Fibroblast of upper back skin (primary cell): ENCODE measurements at places on chromosomes 13 and 19.

- no peak for DNase-seq
Measured at GRCh38 chr13:45889590-45890243, 38.2 kb upstream of the SIAH3 start.

- DNase-seq = no peak
Measured at GRCh38 chr13:39385154-39385553, 217.8 kb downstream of the LHFPL6 start.

DNA sequence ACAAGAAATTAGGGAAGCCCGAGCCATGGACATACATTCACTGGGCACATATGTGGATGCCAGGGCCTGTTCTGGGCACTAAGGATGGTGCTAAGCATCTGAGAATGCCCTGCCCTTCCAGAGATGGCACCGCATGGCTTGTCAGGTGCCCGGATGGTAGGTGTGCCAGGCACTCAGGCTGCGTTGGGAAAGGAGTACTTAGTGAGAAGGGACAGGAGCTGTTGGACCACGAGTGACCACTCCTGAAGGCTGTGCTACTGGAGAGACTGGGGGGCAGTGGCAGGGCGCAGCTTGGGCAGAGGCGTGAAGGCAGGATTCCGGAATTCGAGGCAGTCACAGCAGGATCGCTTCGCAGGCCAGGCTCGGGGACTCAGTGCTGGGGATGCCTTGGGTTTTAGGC lies 38.0 kb upstream of the EHD2 start:
- DNase-seq = no peak

DNA sequence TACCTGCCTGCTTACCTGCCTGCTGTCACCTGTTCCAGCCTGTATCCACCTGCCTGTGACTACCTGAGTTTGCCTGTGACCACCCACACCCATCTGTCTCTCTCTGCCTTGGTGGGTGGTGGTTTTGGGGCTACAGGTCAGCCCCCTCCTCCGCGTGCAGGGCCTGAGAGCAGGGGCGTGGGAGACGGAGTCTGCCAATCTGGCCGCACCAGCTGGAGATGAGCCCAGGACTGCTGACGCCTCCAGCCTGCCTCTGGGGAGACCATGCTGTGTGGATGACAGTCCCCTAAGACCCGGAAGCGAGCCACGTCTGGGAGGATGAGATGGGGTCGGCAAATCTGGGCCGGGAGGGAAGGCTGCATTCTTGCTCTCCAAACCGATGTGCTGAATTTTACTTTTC lies 15.9 kb upstream of the KCTD15 start:
- DNase-seq = no peak

- DNase-seq = peak; percentile 76
Measured at GRCh38 chr19:13277104-13277809, 127.0 kb downstream of the IER2 start.

GRCh38 chr13:98766697-98767096 lies 14.2 kb upstream of the SLC15A1 start:
- no peak for DNase-seq

- no peak for DNase-seq
Measured at GRCh38 chr19:45497791-45498190, 452 bp upstream of the PPM1N start.

DNA sequence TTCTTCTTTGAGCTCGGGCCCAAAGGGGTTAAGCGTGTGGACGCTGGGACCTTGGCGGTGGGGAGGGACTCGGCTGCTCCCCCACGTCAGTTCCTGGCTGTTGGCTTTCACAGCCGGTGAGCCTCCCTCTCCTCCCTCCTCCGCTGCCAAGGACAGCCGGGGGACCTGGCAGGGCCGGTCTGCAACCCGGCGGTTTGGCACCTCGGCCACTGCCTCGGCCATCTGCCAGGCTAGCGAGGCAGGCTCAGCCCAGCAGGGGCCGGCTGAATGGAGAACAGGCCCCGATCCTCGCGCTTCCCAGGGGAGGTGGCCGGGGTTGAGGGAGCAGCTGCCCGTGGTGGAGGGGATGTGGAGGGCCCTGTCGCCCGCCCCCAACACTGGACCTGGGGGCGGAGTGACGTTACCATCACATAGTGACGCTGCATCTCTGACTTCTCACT lies 5.0 kb downstream of the TLE5 start:
- no peak for DNase-seq

DNA sequence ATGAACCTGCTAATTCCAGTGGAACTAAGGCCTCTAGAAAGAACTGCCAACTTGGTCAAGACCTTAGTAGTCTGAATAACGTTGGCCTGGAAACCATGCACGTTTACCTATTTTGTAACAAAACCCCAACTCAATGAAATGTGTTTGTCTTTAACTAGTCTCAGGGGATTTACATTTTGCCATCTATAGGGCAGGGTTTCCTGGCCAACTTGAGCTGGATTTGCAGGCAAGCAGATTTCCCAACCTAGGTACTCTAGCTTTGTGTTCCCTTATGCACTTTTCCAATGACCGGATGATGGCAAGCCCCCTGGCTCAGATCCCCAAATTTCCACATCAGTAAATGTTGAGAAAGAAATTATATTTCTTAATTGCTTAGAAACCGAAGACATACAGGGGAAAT lies 114.5 kb downstream of the IRS2 start:
- DNase-seq = no peak

GRCh38 chr19:50790396-50790795 lies at the start of gene ACP4:
ACP4 (plus strand) TSS chr19:50790415; CDS start chr19:50790415, 0 bp downstream.
- no peak for DNase-seq

DNA sequence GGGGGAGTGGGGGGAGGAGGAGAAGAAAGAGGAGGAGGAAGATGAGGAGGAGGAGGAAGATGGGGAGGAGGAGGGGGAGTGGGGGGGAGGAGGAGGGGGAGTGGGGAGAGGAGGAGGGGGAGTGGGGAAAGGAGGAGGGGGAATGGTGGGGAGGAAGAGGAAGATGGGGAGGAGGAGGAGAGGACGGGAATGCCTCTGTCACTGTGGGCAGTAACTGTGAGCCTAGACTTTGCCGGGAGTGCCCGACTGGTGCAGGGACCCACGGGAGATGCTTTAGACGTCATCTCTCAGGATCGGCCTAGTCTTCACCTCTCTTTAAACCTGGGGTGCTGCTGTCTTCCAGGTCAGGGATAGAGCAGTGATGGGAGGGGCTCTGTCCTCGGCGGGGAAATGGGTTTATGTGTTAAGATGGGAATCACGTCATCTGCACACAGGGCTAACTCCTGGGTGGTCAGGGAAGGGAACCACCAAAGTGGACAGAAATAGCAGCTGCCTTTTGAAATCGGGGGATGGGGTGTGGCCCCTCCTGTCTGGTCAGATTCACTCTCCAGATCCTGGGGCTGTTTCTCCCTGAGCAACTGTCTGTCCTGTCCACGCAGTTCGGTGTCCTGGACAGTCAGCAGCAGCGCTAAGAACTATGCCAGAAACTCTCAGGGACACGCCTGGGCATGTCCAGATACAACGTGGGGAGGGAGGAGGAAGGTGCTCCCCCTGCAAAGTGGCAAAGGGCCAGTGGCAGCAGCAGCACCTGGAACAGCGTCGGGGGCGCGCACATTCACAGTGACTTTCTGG lies 26.9 kb downstream of the GAS6 start:
- DNase-seq = peak; percentile 96

GRCh38 chr19:51354103-51354741 lies 12.0 kb downstream of the ETFB start:
- no peak for DNase-seq

- DNase-seq = no peak
Measured at GRCh38 chr19:42247640-42248199, 5.3 kb upstream of the GSK3A start.

DNA sequence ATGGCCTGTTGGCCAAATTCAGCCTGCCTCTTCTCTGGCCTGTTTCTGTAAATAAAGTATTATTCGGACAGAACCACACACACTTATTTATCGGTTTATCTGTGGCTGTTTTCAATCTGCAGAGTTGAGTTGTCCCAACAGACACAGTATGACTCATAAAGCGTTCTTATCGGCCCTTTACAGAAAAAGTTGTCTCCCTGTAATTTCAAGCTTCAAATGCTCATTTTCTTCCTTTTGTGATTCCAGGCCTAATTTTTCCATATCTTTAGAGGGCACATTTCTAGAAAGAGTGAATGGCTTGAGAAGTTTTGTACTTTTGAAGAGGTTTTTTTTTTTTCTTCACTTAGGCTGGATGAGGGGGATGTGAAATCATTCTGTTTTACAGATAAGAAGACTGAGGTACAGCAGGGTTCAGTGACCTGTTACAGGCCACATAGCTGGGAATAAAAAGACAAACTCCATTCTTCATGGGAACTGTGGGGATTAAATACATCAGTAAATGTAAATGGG lies 440.9 kb downstream of the TSHZ3 start:
- no peak for DNase-seq

- DNase-seq = no peak
Measured at GRCh38 chr13:105788530-105788929, 746.9 kb downstream of the EFNB2 start.

DNA sequence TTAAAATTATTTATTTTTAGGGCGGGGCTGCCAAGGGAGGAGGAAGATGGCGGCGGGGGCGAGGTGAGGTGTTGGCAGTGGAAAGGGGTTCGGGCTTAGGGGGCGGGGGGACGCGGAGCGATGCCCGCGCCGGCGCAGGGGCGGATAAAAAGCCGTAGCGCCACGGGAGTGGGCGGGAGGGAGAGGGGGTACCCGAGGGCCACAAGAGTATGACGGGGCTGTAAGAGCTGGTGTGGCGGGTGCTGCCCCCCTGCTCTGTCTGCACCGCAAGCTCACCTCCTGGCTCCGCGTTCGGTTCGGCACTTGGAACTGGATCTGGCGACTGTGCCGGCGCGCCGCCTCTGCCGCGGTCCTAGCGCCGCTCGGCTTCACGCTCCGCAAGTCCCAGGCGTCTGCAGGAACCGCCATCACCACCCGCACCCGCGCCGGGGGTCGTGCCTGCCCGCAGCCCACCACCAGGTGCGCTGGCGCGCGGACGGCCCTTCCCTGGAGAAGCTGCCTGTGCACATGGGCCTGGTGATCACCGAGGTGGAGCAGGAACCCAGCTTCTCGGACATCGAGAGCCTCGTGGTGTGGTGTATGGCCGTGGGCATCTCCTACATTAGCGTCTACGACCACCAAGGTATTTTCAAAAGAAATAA lies 265.2 kb upstream of the SGCG start:
- DNase-seq = peak; percentile 42

- DNase-seq = no peak
Measured at GRCh38 chr13:30111810-30112209, 195.5 kb downstream of the KATNAL1 start.

GRCh38 chr19:3554254-3555083 lies 2.9 kb downstream of the MFSD12 start:
- DNase-seq = no peak

GRCh38 chr13:29707876-29708543 lies 112.5 kb upstream of the SLC7A1 start:
- DNase-seq = peak; percentile 59

GRCh38 chr13:42969565-42970172 lies 22.4 kb downstream of the EPSTI1 start:
- DNase-seq = peak; percentile 67

DNA sequence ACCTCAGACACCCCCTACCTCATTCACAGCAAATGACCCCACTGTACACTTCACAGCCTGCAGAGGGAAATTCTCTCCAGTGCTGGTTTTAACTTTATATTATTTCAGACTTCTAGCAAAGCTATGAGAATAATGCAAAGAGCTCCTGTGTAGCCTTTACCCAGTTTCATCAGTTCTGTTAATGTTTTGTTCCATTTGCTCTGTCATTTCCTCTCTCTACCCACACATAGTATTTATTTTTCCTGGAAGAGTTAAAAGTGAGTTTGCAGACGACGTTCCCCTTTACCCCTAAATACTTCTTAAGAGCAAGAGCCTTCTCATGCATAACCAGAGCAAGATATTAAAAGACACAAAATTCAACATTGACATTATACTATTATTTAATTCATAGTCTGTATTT lies 49.9 kb upstream of the ADGRE1 start:
- no peak for DNase-seq

GRCh38 chr19:18160493-18160970 lies 7.6 kb downstream of the PIK3R2 start:
- no peak for DNase-seq

DNA sequence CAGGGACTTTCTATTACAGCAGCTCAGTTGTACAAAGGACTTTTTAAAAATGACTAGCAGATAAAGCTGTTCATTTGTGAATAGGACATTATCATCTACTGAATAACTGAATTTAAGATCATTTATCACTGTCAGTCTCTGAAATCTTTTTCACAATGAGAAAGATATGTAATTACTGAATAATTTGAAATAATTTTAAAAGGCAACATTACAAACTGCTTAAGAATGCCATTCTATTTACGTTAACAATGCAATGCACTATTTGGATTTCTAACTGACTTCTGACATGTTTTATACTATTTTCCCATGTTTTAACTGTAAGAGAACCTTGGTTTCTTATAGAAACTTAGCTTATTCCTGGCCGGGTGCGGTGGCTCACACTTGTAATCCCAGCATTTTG lies 2033.0 kb upstream of the PCDH20 start:
- no peak for DNase-seq

DNA sequence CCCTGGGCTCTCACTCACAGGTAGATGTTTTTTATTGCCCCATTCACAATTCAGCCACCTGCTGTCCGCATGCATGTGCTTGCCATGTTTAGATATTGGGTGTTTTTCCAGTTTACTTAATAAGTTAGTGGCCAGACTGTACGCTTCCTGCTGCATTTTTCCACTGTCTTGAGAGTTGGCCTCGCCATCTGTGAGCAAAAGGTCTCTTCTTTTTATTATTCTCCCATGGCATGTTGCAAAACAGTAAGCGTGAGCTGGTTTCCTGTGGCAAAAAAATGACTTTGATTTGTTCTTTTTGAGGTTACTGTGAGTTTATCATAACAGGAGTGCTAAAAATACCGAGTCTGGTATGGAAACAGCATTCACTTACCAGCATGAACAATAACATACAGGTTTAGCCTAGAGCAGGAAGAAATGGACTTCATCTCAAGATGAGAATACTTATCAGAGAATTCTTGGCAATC lies 46.0 kb downstream of the SAE1 start:
- DNase-seq = peak; percentile 78

DNA sequence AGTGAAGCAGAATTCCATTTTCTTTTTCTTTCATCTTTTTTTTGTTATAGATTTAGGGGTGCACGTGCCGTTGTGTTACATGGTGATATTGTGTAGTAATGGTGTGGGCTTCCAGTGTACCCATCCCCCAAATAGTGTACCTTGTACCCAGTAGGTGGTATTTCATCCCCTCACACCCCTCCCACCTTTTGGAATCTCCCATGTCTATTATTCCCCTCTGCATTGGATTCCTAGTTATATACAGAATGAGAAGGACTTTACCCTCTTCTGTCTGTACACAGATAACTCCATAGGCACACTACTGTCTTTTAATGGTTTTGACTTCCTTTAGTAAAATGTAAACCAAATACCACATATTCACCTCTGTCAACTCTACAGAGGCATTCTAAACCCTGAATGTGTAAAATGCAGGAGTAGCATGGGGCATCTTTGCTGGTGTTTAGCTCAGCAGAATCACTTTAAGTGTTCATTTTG lies 28.0 kb downstream of the FRY start:
- DNase-seq = no peak
